ENCODE measurements at places on chromosomes 16 and 17.

DNA sequence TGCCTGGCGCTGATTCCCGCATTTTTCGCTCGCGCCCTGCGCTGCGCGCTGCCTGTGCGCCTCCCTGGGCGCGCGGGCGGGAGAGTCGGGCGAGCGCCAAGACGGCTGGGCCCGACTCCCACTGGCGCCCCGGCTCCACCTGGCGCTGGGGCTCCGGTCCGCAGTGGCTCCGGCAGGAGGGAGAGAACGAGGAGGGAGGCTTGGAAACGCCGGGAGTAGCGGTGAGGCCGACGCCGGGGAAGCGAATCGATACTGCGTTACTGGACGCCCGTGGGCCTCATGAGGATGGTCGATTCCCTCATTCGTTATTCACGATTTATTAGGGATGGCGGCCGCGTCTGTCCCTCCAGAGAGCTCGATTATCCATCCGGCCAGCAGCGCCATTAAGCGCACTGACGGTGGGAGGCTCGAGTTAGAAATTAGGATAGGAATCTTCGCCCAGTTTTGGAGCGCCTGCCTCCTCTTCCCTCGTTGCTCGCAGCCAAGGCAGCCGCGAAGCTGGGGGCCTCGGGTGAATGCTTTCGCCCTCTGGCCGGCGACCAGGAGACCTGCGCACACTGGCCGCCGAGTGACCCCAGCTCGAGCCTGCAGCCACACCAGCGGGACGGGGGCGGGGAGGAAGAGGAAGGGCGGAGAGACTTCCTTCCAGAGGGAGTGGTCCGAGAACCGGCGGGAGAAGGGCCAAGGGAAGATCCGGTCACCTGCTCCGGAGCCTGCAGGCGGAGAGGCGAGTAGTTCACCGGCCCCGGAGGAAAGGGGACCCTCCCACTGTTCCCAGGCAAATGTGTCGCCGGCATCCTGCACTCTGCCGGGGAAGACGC lies 1.3 kb upstream of the PCGF2 start:
- peaks cover 39% of the 10 kb centered on the region for H3K4me1 ChIP-seq
- H3K27ac ChIP-seq = no peak overlapping the region
- H3K4me3 ChIP-seq = peak overlapping the region; percentile 97
- no peak for DNase-seq
- H3K36me3 ChIP-seq = peaks cover 11% of the 10 kb centered on the region

DNA sequence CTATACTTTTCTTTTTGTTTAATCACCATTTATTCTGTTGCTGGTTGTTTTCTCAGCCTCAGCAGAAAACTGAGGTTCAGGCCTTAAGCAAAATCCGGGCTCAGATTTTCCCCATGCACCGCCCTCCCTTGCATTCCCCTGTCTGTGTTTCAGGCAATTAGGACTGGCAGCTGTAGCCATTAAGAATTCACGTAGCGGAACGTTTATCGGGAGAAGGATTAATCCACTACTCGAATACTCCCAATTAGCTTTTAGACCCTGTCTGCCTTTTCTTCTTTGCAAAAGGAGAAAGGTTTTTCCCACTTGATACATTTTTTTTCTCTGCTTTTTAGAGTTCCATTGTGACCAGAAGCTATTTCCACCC lies 173.1 kb downstream of the RPTOR start:
- peaks cover 29% of the 10 kb centered on the region for H3K36me3 ChIP-seq
- no peaks in the 10 kb centered on the region for H3K27me3 ChIP-seq
- DNase-seq = no peak
- peaks cover 38% of the 10 kb centered on the region for H3K4me1 ChIP-seq
- no peak overlapping the region for H3K4me3 ChIP-seq

GRCh38 chr17:27494192-27495091 lies 38.2 kb downstream of the KSR1 start:
- H3K4me1 ChIP-seq = peaks cover 8% of the 10 kb centered on the region
- H3K27me3 ChIP-seq = no peaks in the 10 kb centered on the region
- no peak for DNase-seq
- peaks cover 7% of the 10 kb centered on the region for H3K36me3 ChIP-seq
- H3K27ac ChIP-seq = no peak overlapping the region
- H3K4me3 ChIP-seq = no peak overlapping the region

DNA sequence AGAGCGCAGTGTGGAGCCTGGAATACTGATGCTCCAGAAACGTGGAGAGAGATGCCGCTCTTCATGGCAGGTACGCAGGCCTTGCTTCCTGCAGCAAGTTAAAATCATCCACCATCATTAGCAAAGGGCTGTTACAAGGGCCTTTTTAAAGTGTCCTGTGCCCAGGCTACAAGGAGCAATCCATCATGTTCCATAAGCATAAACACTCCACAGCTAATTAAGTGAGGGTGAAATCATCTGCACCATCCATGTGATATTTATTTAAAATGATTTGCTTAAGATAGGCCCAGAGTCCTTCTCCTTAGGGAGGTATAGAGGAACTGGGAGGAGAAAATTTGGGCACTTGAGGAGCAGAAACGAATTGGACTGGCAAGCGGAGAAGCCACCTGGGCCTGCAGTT lies 372.1 kb downstream of the XYLT1 start:
- no peak for DNase-seq
- no peak overlapping the region for H3K4me3 ChIP-seq
- no peaks in the 10 kb centered on the region for H3K4me1 ChIP-seq
- H3K36me3 ChIP-seq = peaks cover 2% of the 10 kb centered on the region

- no peak overlapping the region for H3K4me3 ChIP-seq
- no peak overlapping the region for H3K27ac ChIP-seq
- no peaks in the 10 kb centered on the region for H3K4me1 ChIP-seq
- no peak for DNase-seq
These were observed 7.2 kb upstream of the PDK2 start for GRCh38 chr17:50087912-50088405.

GRCh38 chr17:39667262-39667944 lies 850 bp upstream of the PNMT start:
- DNase-seq = no peak
- H3K27me3 ChIP-seq = peaks cover 31% of the 10 kb centered on the region
- H3K27ac ChIP-seq = no peak overlapping the region
- peak overlapping the region; percentile 36 for H3K4me3 ChIP-seq
- peaks cover 7% of the 10 kb centered on the region for H3K4me1 ChIP-seq

DNA sequence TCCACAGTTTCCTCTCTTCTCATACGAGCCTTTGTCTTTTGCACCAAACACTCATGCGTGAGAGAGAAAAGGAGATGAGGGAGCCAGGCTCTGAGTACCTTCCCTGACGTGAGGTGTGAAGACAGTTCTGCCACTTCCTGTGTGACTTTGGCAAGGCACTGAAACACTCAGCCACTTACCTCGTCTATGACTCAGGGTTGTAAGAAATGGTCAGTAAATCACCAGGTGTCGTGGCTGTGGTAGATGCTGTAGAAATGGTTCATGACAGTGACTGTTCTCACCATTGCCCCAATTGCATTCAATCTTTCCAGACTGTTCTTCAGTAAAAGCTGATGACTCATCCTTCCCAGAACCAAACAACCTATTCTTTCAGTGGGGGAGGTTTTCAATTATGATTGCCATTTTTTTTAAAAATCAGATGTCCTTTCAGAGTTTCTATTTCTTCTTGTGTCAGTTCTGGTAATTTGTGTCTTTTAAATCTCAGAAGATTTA lies 49.2 kb upstream of the CBFA2T3 start:
- H3K36me3 ChIP-seq = peaks cover 17% of the 10 kb centered on the region
- peak; percentile 75 for DNase-seq
- H3K27ac ChIP-seq = peak overlapping the region; percentile 75
- H3K4me3 ChIP-seq = peak overlapping the region; percentile 40

GRCh38 chr16:2835638-2836493 lies 5.8 kb downstream of the ZG16B start:
- peaks cover 3% of the 10 kb centered on the region for H3K27me3 ChIP-seq
- no peak overlapping the region for H3K27ac ChIP-seq
- DNase-seq = no peak
- no peaks in the 10 kb centered on the region for H3K36me3 ChIP-seq
- H3K4me3 ChIP-seq = no peak overlapping the region
- H3K4me1 ChIP-seq = no peaks in the 10 kb centered on the region

DNA sequence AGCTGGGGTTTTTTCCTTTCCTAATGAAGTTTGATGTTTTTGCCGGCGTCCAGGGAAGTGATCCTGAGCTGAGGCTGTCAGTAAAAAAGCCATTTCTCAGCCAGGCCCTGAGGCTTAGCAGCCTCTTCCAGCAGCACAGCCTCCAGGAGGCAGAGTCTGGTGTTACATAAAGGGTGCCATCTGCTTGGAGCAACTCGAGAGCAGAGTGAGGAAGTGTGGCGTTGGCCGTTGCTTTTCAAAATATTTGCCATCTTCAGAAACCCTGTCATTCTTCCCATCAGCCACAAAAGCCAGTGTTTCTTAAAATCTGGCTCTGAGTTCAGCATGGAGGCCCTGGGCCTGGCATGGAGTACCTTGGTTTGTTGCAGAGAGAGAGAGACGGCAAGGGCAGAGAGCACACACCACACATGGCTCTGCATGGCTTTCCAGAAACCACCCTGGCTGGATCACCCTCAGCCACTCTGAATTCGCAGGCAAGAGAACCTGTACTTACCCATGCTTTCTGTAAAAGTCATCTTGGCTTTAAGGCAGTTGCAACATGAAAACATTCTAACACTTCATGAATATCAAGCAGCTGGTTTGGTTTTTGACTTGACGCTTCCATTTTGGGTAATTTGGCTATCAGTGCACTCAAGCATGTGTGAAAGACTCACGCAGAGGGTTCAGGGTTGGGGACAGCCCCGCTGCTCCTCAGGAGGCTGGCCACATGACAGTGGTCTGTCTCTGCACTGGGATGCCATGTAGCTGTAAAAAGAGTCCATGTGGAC lies 21.0 kb downstream of the PMM2 start:
- no peak overlapping the region for H3K27ac ChIP-seq
- peaks cover 31% of the 10 kb centered on the region for H3K4me1 ChIP-seq
- H3K27me3 ChIP-seq = no peaks in the 10 kb centered on the region
- DNase-seq = no peak
- no peak overlapping the region for H3K4me3 ChIP-seq

DNA sequence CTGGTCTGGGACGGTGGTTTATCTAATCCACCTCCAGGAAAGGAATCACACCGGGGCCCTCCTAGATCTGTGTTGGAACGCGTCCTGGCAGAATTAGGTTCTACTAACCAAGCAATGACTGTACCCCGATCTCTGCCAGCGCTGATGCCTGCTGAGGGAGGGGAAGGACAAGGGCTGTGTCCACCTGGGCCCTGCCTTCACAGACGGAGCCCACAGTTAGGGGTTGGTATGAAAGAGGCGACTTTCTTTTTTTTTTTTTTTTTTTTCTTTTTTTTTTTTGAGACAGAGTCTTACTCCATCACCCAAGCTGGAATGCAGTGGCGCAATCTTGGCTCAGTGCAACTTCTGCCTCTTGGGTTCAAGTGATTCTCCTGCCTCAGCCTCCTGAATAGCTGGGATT lies 9.9 kb upstream of the KRT19 start:
- H3K4me3 ChIP-seq = no peak overlapping the region
- H3K27me3 ChIP-seq = peaks cover 12% of the 10 kb centered on the region
- H3K27ac ChIP-seq = no peak overlapping the region
- no peaks in the 10 kb centered on the region for H3K4me1 ChIP-seq
- no peaks in the 10 kb centered on the region for H3K36me3 ChIP-seq
- no peak for DNase-seq

DNA sequence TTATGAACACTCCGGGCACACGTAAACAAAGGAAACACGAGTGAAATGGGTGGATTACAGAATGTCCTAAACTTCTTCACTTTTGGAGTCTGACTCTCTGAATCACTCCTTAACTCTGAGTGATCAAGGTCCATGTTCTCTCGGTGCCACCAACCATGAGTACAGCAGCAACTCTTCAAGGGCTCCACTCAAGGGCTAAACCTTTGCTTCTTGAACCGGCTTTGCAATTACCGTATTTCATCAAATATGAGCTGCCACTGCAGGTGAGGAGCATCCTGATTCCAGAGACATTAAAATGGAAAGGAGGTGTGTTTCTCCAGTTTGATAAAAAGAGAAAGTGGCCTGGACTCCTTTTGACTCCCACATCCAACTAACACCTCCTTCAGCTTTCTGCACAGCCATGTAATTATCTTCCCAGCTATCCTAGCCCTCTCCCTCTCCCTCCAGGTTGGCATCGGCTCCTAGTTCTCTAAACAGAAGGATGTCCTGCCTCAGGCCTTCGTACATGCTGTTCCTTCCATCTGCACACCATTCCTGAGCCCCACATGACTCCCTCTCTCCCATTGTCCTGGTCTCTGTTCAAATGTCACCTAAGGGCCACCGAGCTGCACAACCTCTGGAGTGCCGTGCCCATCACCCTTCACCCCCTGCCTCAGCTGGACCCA lies 61.4 kb downstream of the ZDHHC7 start:
- no peak overlapping the region for H3K27ac ChIP-seq
- DNase-seq = no peak
- peaks cover 4% of the 10 kb centered on the region for H3K27me3 ChIP-seq
- H3K4me3 ChIP-seq = no peak overlapping the region
- no peaks in the 10 kb centered on the region for H3K4me1 ChIP-seq
- no peaks in the 10 kb centered on the region for H3K36me3 ChIP-seq

- H3K27ac ChIP-seq = no peak overlapping the region
- H3K27me3 ChIP-seq = no peaks in the 10 kb centered on the region
- H3K4me3 ChIP-seq = no peak overlapping the region
- peaks cover 24% of the 10 kb centered on the region for H3K4me1 ChIP-seq
- DNase-seq = no peak
- no peaks in the 10 kb centered on the region for H3K36me3 ChIP-seq
These were observed 48.8 kb downstream of the SDK2 start for GRCh38 chr17:73595479-73595878.

DNA sequence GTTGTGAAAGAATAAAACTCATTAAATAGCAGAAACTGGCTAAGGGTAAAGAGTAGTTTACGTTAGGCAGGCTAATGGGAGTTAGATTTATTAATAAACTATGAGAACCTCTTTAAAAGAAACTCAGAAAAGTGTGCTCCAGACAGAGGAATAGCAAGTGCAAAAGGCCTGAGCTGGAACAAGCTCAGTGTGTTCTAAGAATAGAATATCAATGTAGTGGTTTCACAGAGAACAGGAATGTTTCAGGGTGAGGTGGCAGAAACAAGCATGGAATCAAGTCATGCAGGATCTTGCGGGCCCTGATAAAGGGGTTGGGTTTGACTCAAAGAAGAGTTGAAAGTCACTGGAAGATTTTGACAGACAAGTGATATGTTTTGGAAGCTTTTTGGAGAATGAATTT lies 164.0 kb upstream of the HS3ST3A1 start:
- no peaks in the 10 kb centered on the region for H3K27me3 ChIP-seq
- H3K36me3 ChIP-seq = peaks cover 2% of the 10 kb centered on the region
- H3K4me3 ChIP-seq = no peak overlapping the region
- no peak for DNase-seq
- no peak overlapping the region for H3K27ac ChIP-seq

Measured in T-helper 2 cell treated with Interferon-gamma antibody and Interleukin-4, amounts not matched to agents 5 μg/mL and 100 μg/mL, for 36 hours (primary cell).